ENCODE measurements at places on chromosomes 3 and 15. TPM values are rescaled to one million over a fixed set of nuclear protein-coding genes. Genes with fewer than 3 reads are reported as not detected.

Gene LMAN1L
- total RNA-seq: not detected

Gene WHAMM
- total RNA-seq: 4.9 TPM

Gene LRRC31
- total RNA-seq: not detected

Gene ZKSCAN7
- 0.97 TPM for total RNA-seq

Gene COL8A1
- 69.2 TPM for total RNA-seq

Gene DENND4A
- 15.9 TPM for total RNA-seq

Gene PP2D1
- not detected for total RNA-seq

Gene MSL2
- total RNA-seq: 12.9 TPM

Gene GRAMD1C
- 45.1 TPM for total RNA-seq

Gene POC1A
- total RNA-seq: 9.1 TPM

Gene SCAANT1
- total RNA-seq: not detected

Gene FBXO40
- under 0.01 TPM for total RNA-seq

Gene AP4E1
- total RNA-seq: 11.1 TPM

Gene TERC
- total RNA-seq: 747 TPM

Gene HRG
- not detected for total RNA-seq

Gene EXD1
- total RNA-seq: not detected

Gene GUCA1C
- total RNA-seq: not detected

Gene CMTM8
- total RNA-seq: 1.5 TPM

Gene CADPS
- total RNA-seq: under 0.01 TPM

Gene PRTG
- total RNA-seq: 2.9 TPM

Gene ZDHHC23
- 2.1 TPM for total RNA-seq

Gene ELL3
- 4.5 TPM for total RNA-seq

Gene C3orf49
- total RNA-seq: not detected

Gene GOLGA8J
- total RNA-seq: not detected

Gene A4GNT
- not detected for total RNA-seq

Gene BNC1
- 11.7 TPM for total RNA-seq

Gene ANKRD63
- total RNA-seq: not detected

Gene IL17RE
- total RNA-seq: 0.32 TPM

Gene ATP8B4
- not detected for total RNA-seq

Gene GOLGA6L1
- total RNA-seq: not detected
